ENCODE measurements at places on chromosomes 6 and 20.

GRCh38 chr6:35259948-35260590 is 534 bp downstream of the ZNF76 start:
- DNase-seq: peak; percentile 38

DNA sequence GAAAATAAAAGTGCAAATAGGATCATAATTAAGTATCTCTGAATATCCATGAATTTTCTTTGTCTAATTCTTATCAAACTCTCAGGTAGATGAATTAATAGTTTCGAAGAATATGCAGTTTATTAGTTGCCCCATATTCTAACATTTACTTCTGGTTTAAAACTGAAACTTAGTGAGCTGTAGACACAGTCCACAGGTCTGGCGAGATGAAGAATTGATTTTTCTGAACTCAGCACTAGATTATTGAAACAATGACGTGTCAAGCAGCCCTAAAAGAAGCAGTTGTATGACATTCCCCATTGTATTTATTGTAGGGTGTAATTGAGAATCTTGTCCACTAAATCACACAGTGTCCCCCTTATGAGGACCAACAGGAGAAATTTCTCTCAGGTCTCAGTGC is 407.1 kb downstream of the GRIK2 start:
- no peak for DNase-seq

GRCh38 chr6:3939368-3939958 is 90.3 kb downstream of the FAM50B start:
- DNase-seq: no peak

DNA sequence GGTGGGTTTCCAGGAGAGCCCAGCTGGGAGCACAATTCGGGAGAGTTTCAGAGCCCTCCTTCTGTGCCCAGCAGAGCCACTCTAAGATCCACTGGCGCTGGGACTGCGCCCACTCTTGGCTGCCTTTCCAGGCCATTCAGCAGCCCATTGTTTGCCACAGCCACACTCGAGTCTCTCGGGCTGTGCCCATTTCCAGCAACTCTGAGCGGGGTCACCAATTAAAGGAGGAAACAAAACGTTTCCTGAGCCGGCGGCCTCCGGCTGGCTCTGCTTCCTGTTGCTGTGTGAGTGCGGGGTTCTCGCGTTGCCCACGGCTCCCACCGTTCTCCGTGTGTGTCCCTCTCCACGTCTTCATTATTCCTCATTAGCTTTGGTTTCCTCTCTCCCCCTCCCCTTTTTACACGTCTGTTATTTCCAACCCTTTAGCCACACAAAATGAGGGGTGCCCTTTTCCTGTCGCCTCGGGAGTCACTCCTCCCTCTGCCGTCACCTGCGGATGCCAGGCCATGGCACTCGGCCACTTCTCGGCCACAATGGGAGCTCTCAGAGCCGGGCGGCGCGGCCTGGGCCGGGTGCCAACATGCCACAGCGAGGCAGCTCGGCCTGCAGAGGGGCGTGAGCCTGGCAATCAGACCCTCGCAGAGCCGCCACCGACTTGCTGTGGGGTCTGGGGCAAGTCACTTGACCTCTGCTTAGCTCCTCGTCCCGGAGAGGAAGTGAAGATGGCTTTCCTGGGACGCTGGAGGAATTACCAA is 94.3 kb upstream of the NKX2-2 start:
- no peak for DNase-seq

- no peak for DNase-seq
These were observed 73.5 kb upstream of the RNF217 start for GRCh38 chr6:124888581-124889371.

DNA sequence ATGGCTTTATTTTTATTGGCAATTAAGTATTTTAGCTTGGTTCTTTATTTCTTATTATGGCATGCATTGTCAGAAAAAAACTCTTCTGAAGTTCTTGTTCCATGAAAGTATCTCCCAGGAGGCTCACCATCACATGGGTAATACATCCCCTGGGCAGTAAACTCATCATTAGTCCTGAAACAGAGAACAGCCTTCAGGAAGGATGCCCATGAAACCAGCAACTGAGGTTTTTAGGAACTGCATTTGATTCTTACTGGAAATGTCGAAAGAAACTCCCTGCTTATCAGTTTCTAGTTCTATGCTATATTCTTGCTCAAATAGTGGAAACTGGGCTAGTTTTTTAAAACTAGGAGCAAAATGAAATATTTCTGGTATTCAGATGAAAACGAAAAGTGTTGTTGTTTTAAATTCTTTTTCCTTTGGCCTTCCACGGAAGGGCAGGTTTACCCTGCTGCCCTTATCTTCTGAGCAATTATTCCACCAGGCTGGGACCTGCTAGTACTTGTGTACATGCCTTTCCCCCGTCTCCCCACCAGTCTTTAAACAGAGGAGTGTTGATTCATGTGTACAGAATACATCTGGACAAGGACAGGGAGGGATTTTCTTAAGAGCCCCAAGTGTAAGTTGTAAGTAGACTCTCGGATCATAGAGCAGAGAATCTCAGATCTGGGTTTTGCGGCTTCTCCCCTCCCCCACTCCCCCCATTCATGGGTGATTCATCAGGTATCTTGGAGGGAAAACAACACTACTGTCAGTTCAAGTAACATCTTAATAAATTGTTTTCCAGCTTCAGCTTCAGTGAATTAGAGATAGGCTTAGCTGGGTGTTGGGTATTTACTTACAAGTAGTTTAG is 81.5 kb downstream of the RTN4IP1 start:
- DNase-seq: no peak

DNA sequence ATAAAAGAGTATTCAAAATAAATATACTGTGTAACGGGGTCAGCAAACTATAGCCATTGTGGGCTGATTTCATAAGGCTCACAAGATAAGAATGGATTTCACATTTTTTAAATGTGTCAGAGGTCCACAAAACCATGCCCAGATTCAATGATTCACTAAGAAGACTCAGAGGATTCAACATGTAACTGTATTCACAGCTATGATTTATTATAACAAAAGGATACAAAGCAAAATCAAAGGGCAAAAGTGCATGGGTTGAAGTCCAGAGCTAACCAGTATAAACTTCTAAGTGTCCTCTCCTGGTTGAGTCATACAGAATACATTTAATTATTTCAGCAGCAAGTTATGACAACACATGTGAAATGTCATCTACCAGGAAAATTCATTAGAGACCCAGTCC is 49.2 kb downstream of the TBC1D32 start:
- DNase-seq: no peak

- DNase-seq: no peak
These were observed 255.4 kb upstream of the STXBP5 start for GRCh38 chr6:146948790-146949342.

GRCh38 chr6:89518352-89519055 is 85.6 kb downstream of the ANKRD6 start:
- DNase-seq: no peak

DNA sequence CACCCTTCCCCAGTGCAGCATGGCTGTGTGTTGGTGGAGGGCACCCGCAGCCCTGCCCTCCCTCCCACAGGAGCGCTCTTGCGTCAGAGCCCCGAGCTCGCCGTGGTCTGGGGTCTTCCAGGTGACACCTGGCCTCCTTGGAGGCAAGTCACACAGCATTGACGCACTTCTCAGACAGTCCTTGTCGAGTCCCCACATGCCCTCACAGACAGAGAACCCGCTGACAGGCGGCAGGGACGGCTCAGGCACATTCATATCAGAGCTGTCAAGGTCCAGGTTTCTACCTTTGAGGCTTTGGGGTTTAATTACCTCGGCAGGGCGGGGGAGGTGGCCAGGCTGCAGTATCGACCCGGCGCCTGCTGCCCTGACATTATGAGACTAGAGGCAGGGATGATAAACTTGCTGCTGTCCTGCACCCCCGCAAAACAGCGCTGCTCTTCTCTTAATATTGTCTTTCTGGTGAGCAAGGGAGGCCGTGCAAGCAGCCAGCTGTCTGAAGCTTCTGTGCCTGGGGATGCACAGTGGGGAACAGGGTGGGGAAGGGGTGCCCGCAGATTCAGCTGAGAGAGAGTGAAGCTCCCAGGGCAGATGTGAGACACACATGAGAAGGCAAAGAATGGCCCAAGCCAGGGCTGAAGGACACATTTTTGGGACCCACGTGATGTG is 4.7 kb downstream of the NPEPL1 start:
- no peak for DNase-seq

GRCh38 chr20:33076662-33077372 is 2.6 kb upstream of the BPIFB4 start:
- DNase-seq: no peak

DNA sequence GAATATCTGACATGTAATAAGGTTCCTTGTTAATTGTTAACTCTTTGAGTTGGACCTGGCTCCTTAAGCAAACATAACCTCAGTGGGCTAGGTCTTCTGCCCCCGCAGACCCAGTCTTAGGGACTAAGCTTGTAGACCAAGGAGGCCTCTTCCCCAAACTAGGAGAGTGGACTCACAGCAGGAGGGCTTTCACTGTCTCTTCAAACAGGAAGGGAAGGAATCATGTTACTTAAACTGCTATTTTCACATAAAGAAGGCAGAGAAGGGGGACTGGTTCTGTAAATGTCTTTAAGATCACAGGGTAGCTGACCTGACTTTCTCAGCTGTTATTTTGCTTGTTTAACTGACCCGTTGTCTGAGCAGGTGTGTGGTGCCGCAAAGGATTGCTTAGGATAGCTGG is 34.9 kb upstream of the PRDM1 start:
- no peak for DNase-seq

DNA sequence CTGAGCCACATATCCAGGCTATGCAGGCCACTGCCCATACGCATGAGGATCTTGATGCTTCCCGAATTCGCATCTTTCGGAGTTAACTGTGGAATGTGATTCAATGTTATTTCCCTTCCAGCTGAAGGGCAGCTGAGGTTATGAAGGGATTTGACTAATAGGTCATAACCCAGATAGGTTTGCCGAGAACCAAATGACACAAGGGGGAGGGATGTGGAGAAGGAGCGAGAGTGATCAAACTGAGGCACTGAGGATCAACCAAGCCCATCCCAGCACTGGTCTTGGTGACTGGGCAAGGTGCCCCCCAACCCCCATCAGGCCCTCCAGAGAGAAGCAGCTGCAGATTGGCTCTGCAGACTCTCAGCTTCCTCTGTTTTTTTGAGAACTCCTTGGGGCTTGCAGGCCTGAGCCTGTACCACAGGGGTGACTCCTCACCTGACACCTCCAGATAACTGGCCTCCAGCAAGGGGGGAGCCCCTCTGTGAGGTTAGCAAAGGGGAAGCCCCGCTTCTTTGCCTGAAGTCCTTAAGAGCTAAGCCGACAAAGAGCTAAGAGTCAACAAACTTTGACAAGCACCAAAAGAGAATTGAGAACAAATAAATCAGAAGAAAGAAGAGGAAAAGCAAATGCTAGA is 185.9 kb downstream of the PDE7B start:
- DNase-seq: no peak

DNA sequence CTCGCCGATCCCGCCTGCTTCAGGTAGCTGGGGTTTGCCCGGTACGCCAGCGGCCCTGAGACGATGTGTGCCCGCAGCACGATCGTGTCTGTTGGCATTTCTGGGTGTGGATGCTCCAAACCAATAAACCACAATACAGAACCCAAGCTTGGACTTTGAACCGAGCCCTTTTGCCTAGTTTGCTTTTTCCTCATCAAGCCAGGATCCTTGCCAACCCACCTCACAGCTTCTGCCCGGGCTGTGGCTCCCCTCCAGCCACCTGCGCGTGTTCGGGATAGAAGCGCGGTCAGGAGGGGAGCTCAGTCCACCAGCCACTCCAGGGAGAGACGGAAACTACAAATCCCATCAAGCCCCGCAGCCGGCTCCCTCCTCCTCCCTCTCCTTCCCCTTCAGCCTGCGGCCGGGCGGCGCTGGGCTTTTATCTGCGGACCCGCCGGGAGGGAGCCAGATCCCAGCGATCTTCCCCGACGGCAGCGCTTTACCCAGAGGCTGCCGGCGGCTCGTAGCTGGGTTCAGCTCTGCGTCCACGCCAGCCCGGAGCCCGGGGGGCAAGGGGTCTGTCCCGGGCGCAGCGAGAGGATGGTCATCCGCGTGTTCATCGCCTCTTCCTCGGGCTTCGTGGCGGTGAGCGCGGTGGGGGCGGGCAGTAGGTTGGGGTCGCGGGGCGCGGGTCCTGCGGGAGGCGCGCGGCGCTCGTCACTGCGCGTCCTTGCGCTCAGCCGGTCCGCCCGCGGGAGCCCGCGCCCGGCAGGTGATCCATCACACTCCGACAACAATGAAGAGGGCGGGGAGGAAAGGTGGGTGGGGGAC is at the start of gene SH3BGRL2:
SH3BGRL2 (plus strand) TSS at position 447 of the 810 bp plus-strand sequence; CDS start at position 580, 133 bp downstream.
- DNase-seq: no peak

- DNase-seq: no peak
These were observed 404 bp downstream of the CEP162 start for GRCh38 chr6:84227044-84227433.

DNA sequence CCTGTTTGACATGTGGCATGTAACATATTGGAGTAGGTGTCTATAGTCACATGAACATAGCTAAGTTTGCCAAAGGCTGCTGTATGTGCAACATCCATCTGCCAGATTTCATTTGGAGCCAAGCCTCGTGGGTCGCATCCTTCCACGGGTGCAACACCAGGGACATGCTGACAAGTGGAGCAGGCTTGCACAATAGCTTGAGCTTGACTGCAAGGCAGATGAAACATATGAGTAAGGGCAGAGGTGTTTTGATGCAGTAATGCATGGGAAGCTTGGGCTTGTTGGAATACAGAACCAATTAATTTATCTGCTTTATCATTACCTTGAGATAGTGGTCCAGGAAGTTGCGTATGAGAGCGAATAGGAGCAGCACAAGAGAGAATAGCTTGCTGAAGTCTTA is 74.1 kb upstream of the BTN3A2 start:
- no peak for DNase-seq

- no peak for DNase-seq
These were observed 153.6 kb upstream of the CST7 start for GRCh38 chr20:24795436-24795835.

DNA sequence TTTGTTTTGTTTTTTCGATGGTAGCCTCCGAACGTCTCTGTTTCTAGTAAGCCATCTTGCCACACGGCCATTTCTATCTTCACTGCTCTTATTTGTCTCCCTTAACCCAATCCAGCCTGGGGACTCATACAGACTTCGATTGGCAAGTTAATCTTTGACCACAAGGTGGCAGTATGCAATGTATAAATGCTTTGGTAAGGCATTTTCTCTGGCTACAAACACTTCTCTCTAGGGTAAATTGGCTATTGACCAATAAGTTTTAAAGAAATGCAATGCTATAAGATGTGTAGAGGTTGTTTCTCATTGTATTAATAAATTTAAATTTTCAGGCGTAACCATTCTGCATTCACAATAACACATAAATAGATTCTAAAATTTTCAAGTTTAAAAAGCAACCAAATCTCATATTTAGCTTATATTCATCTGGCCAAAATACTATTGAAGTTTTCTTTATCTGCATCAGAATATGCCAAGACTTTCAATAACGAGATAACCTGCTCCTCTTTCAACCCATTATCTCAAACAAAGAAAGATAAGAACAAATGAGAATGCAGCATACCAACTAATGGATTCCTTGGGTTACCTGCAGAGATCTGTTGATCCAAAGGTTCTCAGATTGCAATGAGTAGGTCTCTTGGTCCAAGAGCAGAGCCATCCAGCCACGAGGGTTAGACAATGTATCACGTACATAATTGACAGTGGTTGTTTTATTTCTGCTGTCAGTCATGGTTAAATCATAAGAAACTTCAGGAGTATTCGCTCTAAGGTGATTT is 231.9 kb downstream of the PKHD1 start:
- no peak for DNase-seq

All from stimulated activated CD8-positive, alpha-beta memory T cell treated with anti-CD3 and anti-CD28 coated beads, Interleukin-7, amount 100 ng/mL, for 24 hours (primary cell).